Motor neuron (in vitro differentiated cells): ENCODE measurements at places on chromosomes 4 and X.
A peak's percentile ranks its signal among the peaks of the same experiment; 100 is the strongest.

GRCh38 chr4:141757287-141757686, 120.9 kb downstream of the IL15 start:
- no peak for ATAC-seq

DNA sequence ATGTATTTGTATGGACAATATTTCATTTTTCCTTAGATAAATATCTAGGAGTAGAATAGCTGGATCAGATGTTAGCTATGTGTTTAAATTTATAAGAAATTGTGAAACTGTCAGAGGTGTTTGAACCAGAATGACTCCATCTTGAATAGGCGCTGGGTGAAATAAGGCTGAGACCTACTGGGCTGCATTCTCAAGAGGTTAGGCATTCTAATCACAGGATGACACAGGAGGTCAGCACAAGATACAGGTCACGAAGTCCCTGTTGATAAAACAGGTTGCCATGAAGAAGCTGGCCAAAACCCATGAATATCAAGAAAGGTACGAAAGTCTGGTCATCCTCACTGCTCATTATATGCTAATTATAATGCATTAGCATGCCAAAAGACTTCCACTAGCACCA, 36.3 kb upstream of the SPIN4 start:
- no peak for ATAC-seq

- ATAC-seq = peak; percentile 43
These were observed 583 bp downstream of the ABHD18 start for GRCh38 chr4:127965803-127966175.

- ATAC-seq = peak; percentile 97
These were observed 51.5 kb downstream of the ALPK1 start for GRCh38 chr4:112348488-112349158.

- ATAC-seq = no peak
These were observed 65.7 kb downstream of the TMEM154 start for GRCh38 chr4:152613841-152614721.

- no peak for ATAC-seq
These were observed at the start of gene RPA4 for GRCh38 chrX:96883608-96884007. TSS of gene RPA4 (plus strand) at chrX:96883908. CDS start at chrX:96884311, 403 bp downstream.

GRCh38 chrX:132426695-132427281, 62.0 kb downstream of the MBNL3 start:
- no peak for ATAC-seq

DNA sequence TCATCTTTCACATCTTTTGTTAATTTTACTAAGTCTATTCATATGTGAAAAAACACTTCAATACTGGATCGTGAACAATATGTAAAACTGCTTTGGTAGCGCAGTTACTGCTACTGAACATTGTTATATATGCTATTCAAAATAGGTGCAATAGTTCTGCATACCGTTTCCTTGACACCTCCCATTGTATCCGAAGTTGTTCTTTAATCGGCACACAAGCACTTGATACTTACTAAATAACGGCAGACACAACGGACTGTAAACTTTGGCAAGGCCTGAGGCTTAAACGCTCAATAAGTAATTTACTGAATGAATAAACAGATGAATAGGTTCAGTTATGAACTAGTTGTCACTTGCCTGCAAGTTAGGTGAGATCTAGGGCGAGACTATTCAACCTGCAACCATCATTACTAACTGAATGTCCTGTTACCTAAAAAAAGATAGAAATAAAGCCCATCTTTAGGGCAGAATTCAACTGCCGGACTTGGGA, 620 bp downstream of the ANAPC10 start:
- no peak for ATAC-seq

GRCh38 chr4:61501812-61502211, 301.7 kb downstream of the ADGRL3 start:
- no peak for ATAC-seq

DNA sequence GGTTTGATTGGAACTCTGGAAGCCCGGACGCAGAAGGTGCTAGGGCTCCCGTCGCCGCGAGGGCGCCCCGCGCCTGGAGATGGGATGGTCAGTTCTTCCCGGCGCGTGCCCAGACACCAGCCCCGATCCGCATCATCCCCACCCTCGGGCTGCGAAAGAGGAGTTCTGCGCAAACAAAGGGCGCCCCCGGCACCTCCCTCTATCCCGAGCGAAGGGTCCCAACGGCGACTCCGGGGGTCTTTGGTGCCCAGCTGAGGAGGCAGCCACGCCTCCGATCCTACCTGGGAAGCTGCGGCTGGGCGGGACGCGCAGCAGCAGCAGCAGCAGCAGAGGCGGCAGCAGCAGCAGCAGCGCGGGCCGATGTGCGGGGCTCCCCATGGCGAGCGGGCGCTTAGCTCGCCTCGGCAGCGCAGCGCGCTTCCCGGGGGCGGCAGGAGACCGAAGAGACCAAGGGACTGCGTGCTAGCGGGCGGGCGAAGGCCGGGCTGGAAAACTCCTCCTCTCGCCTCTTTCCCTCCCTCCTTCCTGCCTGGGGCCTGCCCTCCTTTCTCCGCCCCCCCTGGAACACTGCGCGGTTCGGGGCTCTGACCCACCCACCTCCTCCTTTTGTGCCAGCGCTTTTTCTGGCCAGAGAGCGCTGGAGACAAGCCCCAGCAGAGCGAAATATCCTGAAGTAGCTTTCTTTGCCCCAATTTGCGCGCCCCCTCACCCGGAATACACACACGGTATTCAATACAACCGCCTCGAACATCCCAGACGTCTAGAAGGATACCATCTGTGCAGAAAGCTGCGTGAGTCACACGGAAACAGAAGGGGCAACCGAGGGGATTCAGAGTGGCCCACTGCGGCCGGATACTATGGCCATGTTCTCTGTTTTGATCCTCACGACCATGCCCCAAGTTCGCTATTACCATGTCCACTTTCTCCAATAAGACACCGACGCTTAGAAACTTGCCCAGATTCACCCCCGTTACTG, at the start of gene SRPX:
TSS of gene SRPX (minus strand) at position 457 of the 976 bp plus-strand sequence. CDS start at position 378, 79 bp downstream.
- peak; percentile 79 for ATAC-seq

- ATAC-seq = no peak
These were observed at the start of gene UGT2B7 for GRCh38 chr4:69096111-69096656. TSS of gene UGT2B7 (plus strand) at chr4:69096474. CDS start at chr4:69096521, 47 bp downstream.

DNA sequence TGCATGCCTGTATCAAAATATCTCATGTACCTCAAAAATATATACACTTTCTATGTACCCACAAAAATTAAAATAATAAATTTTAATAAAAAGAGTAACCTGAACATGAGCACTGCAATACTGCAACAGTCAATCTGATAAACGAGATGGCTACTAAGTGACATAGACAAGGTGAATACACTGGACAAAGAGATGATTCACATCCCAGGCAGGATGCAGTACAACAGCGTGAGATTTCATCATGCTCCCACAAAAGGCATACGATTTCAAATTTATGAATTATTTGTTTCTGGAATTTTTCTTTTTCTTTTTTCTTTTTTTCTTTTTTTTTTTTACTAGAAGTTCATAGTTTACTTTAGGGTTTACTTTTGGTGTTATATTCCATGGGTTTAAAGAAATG, 12.2 kb upstream of the FGF16 start:
- ATAC-seq = no peak

DNA sequence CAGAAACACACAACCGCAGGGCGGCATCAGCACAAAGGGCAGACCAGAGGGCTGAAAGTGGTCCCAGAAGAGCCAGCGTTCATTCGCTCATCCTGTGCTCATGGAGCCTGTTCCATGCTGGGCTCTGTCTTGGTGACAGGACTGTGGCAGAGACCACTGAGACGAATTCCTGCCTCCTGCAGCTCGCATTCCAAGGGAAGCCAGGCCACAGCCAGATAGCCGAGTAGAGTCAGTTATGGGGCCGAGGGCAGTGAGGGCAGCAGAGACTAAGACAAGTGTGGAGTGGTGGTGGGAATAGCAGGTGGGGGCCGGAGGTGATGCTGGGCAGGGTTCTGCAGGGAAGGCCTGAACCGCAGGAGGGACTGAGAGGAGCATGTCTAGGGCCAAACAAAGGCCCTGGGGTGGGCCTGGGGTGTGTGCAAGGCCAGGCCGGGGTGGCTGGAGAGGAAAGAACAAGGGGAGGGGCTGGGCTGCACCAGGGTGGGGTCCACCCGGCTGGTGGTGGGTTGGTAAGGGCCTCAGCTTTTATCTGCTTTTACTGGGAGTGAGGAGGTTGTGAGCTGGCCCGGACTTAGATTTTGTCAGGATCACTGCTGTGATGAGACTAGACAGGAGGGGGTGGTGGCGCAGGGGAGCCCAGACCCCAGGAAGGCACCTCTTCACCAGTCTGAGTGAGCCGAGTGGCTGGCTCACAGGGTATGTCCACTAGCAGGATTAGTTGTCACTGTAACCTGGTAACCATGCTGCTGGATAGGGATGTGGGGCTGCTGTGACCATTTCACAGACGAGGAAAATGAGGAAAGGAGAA, 6.3 kb downstream of the PSAPL1 start:
- no peak for ATAC-seq

GRCh38 chr4:143021384-143021783, 163.3 kb upstream of the USP38 start:
- ATAC-seq = no peak

DNA sequence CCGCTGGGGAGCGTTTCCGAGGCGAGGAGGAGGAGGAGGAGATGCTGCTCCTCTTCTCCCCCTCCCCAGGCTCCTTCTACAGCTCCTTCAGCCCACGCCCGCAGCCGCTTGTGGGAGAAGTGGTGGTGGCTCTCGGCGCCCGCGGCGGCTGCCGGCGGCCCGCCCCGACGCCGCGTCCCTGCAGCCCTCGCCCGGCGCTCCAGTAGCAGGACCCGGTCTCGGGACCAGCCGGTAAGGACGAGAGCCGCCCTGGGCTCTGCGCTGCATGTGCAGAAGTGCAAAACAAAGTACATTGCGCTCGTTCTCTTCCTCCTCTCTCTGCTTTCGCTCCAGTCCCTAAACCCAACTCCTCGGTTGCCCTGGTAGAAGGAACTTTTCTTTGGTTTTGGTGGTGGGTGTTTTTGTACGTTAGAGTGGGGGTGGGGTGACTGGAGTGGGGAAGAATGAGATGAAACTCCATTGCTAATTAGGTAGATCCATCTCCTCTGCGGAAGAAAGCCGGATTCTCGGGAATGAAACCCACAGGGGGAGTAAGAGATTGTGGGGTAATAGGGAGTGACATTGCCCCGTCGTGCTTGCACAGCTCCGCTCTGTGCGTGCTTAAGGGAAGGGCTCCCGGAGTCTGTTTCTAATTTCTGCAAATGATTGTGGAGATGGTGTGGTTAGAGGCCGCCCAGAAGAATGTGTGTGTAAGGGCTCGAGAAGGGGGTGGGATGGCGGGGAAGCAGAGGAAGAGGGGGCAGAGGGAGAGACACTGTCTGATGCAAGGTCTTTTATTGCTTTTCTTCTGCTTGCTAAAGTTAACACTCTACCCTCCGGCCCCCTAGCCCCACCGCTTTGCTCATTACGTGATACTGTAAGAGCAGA, 677 bp downstream of the PTPN13 start:
- ATAC-seq = peak; percentile 51

- no peak for ATAC-seq
These were observed 67.4 kb downstream of the STX18 start for GRCh38 chr4:4474476-4474875.

- no peak for ATAC-seq
These were observed 36.6 kb downstream of the HELT start for GRCh38 chr4:185054886-185055285.

- ATAC-seq = peak; percentile 33
These were observed 61.1 kb upstream of the ARSJ start for GRCh38 chr4:114040319-114041116.

DNA sequence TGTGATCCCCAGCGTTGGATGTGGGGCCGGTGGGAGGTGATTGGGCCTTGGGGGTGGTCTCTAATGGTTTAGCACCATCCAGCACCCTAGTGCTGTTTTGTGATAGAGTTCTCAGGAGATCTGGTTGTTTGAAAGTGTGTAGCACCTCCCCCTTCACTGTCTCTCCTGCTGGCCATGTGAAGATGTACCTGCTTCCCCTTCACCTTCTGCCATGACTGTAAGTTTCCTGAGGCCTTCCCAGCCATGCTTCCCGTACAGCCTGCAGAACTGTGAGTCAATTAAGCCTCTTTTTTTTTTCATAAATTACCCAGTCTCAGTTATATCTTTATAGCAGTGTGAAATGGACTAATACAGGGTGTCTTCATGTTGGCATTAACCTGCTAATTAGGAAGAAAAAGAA, 19.3 kb upstream of the TBC1D14 start:
- ATAC-seq = no peak

GRCh38 chrX:39805022-39805421, 292.7 kb downstream of the BCOR start:
- no peak for ATAC-seq

GRCh38 chr4:146165221-146165620, 10.3 kb upstream of the LSM6 start:
- ATAC-seq = no peak

DNA sequence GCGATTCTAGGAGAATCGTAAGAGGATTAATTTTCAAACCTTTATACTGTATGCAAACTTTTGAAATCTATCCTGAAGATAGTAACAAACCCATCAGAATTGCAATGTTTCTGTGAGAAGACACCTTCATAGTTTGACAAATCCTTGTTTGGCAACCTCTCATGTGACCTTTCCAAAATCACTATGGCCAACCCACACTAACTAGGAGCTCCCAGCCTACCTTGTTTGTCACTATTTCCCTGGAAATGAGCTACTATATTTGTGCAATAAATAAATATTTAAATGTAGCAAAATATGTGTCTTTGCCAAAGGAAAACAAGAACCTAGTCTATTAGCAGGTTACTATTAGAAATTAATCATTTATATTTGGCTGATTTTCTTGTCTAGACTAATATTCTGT, 173.7 kb downstream of the PPP1R2C start:
- no peak for ATAC-seq

GRCh38 chr4:94715726-94716125, 42.0 kb upstream of the BMPR1B start:
- no peak for ATAC-seq

DNA sequence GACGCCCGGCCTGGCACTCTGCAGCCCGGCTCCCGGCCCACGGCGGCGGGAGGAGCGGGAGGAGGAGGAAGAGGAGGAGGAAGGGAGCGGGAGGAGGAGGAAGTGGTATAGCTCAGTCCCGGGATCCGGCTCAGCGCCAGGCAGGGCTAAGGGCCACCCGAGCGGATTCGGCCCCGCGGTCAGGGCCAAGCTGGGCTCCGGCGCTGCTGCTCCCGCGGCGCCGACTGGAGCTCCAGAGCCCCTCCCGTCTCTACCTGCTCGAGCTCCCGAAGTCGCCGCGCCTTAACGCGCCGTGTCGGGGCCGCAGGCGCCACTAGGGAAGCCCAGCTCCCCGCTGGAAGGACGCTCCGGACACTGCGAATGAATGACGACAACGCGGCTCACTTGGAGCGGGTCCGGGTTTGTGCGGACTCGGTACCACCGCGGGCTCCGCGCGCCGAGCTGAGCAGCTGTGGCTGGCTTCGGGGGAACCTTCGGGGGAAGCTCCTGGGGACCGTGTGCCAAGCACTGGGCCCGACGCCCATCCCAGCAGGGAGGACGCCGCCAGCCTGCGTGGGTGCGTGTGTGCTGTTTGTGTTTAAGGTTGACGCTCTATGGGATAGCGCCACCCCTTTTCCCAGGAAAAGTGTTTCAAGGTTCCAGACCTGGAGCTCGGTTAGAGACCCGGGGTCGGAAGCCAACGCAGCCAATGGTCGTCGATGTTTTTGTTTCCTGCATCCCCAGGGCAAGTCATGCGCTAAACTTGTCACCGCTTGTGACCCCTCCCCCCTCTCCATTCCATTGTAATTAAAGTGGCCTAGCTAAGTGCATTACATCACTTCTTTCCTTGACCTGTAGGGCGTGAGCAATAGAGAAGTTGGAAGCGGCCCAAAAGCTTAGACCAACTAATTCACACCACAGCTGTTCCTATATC, at the start of gene TBC1D9:
TSS of gene TBC1D9 (minus strand) at position 67 of the 913 bp plus-strand sequence. CDS start 340 bp downstream, outside the sequence.
- peak; percentile 83 for ATAC-seq
